SIG-M5 (cell line): ENCODE measurements at places on chromosomes 11 and 22.

DNA sequence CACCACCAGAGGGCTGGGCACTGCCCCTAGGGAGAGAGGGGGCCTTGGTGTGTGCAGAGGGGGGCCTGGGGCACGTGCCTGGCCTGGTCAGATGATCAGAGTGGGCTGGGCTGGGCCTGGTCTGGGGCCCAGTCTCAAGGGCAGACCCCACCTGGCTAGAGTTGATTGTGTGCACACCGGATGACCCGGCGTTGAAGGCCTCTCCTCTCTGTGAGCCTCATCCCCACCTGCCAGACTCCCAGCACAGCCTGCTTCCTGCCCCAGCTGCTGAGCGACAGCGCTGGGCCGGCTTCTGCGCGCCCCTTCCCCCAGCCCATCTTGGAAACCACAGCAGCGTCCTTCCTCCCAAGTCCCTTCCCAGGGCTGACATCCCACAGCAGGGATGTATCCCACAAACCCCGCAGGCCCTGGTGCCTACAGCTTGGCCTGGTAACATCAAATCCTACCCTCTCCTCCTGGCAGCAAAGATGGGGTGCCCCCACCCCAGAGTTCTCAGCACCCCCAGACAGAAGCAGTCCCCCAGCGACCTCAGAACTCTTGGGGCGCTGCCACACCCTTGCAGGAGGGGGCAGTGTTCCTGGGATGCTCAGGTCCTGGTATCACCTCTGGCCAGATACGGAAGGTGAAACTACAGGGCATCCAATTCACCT is 11.0 kb upstream of the TSSC4 start:
- DNase-seq, result no peak

DNA sequence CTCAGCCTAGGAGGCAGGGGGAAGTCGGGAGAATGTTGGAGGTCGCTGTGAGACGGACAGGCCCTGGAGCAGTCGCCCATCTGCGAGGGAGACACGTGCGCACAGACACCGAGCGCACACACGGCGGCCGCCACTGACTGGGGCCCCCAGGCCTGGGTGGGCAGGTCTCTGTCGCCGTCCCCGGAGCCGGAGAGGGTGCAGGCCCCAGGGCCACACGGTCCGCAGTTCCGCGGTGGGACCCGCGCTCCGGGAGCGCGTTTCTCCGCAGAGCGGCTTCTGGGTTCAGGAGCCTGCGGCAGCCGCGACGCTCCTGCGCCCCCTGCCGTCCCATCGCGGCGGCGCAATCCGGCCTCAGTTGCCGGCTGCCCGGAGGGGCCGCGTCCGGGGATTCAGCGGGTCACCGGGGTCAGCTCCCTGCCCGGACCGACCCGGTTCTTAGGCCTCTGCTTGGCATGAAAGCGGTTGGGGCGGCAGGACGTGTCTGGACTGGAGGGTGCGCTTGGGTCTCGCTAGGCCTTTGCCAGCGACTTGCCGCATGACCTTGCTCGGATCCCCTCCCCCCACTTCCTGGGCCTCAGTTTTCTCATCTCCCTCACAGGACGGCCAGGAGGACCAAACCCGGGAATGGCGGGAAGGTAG is 31.2 kb downstream of the PDE2A start:
- DNase-seq, result no peak

GRCh38 chr11:128713595-128713994 is 19.7 kb downstream of the FLI1 start:
- DNase-seq, result no peak

- no peak for DNase-seq
Measured at GRCh38 chr11:84322211-84322610, 1036.0 kb upstream of the CCDC90B start.

DNA sequence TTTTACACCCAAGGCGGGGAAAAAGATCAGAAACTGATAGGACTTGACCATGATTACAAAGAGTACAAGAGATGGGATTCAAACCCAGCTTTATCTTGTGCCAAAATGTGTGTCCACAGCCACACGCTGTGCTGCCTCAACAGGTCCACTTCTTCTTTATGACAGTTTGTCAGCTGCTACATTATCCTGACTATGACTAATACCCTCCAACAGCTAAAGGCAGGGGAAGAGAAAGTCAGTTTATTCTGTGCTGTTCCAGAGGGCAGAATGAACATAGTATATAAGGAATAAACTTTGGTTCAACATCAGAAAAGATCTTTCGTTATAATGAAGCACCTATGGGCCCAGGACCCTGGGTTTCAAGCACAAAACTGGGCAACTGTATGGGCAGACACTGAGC is 668.2 kb upstream of the TENM4 start:
- DNase-seq, result no peak

- DNase-seq, result no peak
Measured at GRCh38 chr11:28250192-28250591, 142.0 kb downstream of the METTL15 start.

DNA sequence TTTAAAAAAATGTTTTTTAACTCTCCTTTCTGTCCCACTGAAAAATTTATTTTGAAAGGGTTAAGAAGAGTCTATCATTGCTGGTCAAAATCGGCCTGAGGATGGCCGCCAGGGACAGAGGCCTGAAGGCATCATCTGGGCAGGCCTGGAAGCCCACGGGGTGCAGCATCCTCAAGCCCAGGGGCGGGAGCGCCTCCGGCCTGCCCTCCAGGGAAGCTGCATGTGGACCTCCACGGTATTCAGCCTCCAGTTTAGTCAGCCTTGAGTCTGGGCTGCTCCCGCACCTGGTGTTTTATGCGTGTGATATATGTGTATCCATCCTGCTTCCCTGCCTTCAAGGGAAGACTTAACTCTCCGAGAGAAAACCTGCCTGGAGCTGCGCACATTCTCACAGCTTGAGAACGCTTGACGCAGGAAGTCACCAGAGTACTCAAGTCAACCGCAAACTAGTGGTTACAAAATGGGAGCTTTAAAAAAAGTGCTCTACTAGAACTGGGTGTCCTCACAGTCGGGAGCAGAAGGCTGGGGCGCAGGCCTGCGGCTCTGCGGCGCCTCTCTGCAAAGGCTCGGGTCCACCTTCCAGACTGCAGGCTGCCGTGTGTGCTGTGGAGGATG is 13.6 kb upstream of the BID start:
- DNase-seq, result no peak

DNA sequence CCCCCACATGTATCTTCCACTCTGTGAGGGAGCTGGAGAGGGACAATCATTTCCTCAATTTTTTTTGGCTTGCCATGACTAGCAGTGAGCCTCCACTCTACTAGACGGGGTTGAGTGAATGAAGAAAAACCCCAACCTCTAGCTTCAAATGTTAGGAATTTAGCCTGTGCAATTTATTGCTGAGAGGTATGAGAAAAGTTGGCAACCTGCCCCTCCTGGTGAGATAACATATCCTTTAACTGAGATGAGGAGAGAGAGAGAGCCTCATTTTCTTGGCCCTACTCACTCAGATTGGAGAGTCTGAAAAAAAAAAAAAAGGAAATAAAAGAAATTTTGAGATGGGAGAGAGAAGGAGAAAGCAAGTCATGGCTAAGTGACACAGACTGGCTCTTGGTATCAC is 218.2 kb upstream of the CARD18 start:
- no peak for DNase-seq

- no peak for DNase-seq
Measured at GRCh38 chr11:122863704-122864326, 18.7 kb upstream of the JHY start.

DNA sequence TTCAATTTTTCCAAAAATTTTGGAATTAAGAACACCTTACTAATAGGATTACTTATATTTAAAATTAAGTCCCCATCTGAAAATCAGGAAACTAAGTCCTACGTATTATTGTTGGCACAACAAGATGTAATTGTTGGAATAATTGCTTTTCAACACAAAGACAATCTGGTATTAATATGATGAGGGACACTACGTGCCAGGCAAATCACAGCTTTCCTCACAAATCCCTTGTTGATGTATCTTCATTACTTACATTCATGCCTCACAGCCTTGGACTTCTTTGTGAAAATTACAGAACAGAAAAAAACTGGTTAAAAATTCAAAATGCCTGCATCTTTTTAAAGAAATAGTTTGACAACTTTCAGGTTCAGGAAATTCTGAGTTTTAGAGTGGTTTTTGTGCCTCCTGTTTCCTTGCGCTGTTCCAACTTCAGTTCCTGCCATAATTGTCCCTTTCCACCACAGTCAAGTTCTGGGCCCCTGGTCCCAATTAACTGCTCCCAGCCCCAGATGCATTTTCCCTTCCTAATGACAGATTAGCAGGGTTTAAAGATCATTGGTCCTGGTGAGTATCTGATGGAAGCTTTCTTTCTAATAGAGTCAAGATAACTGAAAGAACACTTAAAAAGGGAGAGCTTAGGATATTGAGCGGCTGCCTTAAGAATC is 23.3 kb upstream of the CCDC34 start:
- no peak for DNase-seq

- no peak for DNase-seq
Measured at GRCh38 chr11:116375221-116375620, 397.6 kb downstream of the BUD13 start.

DNA sequence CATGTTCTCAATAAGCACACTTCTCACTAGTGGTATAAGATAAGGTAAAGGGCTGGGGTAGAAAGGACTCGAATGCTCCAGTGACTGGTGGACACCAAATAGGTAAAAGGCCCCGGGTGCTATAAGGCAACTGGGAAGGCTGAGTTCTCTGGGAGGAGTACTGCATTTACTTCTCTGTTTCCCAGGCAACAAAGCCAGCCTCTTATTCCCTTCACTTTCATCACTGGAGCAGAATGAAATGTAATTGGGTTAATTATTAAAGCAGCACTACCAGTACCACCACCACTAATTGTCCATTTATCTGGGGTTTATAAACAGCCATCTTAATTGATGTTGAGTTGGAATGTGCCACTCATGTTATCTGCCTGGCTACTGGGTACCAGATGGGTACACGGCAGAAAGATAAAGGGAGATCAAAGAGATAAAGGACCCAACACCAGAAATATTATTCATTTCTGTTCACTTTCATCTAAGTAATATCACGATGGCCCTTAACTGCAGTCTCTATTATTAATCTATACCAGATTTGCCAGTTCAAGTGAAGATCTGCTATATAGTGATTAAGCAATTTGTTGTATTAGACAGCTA is 94.4 kb upstream of the CHRM4 start:
- no peak for DNase-seq

DNA sequence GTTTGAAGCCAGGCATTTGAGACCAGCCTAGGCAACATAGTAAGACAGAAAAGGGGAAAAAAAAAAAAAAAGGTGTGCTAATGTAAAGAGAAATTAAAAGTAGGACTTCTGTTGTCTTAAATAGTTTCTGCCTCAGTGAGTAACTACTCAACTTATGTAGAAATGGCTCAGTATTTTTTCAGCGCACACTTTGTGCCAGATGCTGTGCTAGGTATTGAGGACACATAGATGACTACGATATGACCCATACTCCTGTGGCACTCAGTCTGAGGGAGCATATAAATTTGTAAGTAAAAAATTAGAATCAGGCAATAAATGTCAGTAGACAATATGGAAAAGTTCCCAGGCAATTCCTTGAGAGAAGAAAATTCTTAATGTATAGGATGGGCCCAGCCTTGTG is 93.9 kb downstream of the YAP1 start:
- DNase-seq, result no peak

DNA sequence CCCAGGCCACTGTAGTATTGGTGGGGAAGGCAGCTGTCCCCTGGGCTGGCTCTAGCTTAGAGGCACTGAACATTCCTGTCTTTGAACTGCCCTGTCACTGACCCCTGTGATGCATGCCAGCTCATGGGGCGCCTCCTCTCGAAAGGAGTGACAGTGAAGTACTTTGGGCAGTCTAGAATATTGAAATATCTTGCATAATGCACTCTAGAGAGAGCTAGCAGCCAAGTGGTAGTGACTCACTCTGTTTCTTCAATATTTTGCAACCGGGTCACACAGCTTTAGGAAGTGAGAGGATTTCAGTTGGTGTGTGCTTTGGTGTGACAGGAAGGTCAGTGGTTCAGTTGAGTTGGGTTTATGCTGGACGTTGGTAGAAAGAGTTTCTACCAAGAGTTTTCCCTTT is 35.5 kb upstream of the ST14 start:
- DNase-seq, result peak; percentile 88

- DNase-seq, result no peak
Measured at GRCh38 chr11:75029836-75030631, 41.3 kb downstream of the NEU3 start.

DNA sequence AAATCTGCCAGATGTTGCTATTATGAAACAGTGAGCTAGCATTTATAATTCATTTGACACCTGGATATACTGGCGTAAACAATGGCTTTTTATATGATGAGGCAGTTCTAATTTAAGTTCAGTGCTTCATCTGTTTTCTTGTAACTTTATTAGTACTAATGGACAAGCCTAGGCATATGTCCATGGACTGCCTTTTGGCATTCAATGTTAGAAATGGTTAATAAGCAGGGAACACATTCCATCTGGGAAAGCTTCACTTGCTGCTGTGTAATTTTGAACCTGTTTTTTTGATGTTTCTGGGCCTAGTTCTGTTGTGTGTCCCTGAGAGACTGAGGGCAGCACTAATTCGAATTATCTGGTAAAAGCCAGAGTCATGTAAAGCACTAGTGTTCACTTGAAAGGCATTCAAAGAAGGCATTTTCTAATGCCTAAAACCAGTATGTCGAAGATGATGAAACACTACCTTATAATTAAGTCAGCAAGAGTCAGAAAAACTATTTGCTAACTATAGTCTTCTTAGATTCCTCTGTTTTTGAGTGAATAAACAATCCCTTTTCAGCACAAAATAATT is 138.5 kb downstream of the SWAP70 start:
- no peak for DNase-seq

DNA sequence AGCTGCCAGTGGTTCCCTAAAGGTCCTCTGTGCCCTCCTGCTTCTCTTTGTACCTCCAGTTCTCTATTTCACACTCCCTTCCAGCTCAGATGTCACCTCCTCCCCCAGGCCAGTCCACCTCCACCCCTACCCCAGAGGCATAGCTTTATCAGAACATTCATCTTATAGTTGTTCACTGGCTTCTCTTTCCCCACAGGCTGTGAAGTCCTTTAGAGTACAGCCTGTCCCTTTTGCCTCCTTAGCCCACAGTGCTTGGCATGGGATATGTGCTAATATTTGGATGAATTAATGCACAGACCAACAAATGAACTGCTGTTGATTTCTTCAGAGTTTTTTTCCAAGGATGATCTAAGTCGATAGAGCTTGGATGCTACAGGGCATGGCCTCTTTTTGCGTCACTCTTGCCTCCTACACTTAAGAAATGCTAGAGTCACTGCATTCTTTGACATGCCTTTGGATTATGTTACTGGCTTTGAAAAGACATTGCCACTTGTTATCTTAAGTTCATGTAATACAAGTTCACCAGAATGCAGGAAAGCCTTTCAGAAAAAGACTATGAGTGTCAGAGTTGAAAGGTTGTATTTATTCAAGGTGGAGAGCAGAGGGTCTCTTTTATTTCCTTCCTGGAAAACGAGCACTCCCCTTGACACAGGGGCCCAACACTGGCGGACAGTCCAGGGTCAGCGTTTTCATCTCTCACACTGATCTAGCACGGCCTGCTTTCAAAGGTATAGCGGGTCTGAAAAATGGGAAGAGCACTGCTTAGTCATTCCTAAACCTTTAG is 75.7 kb downstream of the PISD start:
- DNase-seq, result no peak
